ENCODE measurements at places on chromosomes 5 and 9. TPM values are rescaled to one million over a fixed set of nuclear protein-coding genes. Genes with fewer than 3 reads are reported as not detected.

The KCNV2 gene
- polyA plus RNA-seq, result 0.13 TPM

The EXD3 gene
- 13.9 TPM for polyA plus RNA-seq

The NDUFA8 gene
- polyA plus RNA-seq, result 51.7 TPM

DNA sequence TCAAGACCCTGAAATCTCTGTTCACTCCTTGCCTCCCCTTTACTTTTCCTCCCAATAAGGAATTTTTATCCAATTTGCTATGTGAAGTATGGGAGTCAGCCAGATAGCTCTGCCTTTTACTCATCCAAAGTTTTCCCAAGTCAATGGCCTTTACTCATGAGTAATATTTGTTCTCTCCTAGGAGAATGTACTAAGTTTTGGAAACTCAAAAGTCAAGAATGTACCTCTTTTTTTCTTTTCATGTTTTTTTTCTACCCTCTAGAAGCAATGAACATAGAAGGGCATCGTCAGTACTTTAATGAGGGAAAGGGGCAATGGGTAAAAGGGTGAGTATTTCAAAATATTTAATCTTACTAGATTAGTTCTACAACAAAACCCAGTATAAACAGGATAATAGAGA, 140.2 kb upstream of the SGCD start:
- DNase-seq, result no peak

- DNase-seq, result no peak
Observed at GRCh38 chr9:92094655-92095054, 20.6 kb downstream of the SPTLC1 start.

- DNase-seq, result no peak
Observed at GRCh38 chr9:123457583-123457982, 101.6 kb downstream of the CRB2 start.

- DNase-seq, result no peak
Observed at GRCh38 chr5:166772770-166773169, 1518.7 kb upstream of the WWC1 start.

The FOXD4L4 gene
- not detected for polyA plus RNA-seq

- DNase-seq, result peak; percentile 55
Observed at GRCh38 chr5:132506094-132506692, 15.6 kb upstream of the IRF1 start.

DNA sequence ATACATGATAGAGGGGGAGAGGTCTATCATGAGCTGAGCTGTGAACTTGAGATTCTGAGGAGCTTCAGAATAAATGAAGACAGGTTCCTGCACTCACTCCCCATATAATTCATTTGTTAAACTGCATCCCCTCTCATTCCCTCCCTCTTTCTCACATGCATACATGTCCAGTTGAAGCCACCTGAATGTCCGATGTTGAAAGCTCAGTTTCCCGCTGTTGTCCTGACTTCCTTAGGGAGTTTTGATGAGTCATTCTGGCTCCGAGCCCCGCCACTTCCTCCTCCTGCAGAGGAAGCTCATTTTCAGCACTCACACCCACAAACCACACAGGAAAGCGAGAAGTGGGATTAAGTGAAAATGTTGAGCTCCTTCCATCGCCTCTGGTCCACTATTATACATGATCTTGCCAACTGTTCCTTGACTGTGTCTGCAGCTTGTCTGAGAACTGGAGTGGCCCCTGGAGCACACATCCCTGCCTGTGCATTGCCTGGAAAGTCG, 121.2 kb downstream of the CEMIP2 start:
- no peak for DNase-seq

The SPATA31E1 gene
- not detected for polyA plus RNA-seq

The CATSPER3 gene
- 0.95 TPM for polyA plus RNA-seq

DNA sequence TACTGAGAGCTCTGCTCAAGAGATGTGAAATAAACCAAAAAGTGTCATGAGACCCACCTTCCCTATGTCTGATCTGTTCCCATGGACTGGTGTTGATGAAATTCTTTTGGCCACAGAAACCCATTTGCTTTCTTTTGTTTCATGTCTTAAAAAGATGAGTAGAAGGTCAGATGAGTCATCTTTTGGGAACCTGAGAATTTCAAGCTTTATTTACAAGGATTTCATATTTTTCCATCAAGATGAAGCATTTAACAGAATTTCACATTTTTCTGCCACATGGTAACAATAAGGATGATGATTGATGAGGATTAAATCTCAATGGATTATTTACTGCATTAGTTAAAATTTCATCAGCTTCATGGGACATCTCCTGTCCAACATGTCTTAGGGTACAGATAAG, 337.8 kb downstream of the DEPDC1B start:
- no peak for DNase-seq

The NLN gene
- 14.0 TPM for polyA plus RNA-seq

DNA sequence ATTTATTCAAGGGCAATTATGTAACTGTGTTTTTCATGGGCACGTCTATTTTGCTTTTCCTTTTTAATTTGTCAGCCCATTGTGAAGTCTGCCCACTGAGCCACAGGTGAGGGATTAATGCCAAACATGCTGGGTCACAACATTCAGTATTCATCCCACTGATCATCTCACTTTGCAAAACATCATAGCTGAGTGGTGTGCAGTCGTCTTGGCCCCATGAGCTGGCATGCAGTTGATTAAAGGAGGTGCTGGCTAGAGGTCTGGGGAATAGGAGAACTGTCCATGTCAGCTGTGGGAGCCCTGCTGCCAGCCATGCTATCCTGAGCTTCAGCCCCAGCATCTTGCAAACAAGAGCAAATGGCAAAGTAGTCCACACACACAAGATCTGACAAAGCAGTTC, 11.7 kb upstream of the ESM1 start:
- DNase-seq, result no peak

DNA sequence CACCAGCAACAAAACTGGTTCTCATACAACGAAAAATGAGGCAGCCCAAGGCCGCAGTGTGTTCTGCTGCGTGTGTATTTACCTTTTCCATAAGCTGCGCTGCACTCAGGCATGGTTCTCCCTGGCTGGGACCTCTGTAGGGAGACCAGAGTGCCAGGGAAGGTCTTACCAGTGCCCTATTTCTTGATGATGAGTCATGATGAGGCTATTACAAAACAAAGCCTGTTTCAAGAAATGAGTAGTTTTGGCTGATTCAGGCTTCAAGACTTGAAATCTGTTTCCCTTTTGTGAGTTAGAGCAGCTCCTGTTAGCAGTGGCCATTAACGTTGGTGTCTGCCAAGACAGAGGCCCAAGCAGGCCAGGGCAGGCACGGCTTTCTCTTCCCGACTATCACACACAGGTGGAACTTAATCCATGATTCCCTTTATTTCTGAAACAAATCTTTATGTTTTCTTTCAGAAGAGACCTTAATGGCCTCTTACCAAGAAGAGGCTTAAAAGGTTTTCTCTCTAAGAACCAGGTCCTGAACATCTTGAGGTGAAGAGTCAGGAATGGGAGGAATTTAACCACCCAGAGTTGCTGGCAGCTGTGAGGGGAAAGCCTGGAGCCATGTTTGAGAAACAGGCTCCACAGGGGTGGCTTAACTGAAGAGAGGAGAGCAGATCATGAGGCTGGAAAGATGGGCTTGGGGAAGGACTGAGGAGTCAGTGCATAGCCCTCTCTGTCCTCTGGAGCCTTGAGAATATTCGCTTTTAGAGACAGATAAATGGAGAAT, 41.4 kb upstream of the TIFAB start:
- DNase-seq, result no peak

- no peak for DNase-seq
Observed at GRCh38 chr9:121368138-121368522, 1.9 kb downstream of the STOM start.

GRCh38 chr9:107712390-107712789, 222.8 kb upstream of the KLF4 start:
- no peak for DNase-seq

GRCh38 chr5:14197056-14197455, 53.9 kb downstream of the TRIO start:
- no peak for DNase-seq

DNA sequence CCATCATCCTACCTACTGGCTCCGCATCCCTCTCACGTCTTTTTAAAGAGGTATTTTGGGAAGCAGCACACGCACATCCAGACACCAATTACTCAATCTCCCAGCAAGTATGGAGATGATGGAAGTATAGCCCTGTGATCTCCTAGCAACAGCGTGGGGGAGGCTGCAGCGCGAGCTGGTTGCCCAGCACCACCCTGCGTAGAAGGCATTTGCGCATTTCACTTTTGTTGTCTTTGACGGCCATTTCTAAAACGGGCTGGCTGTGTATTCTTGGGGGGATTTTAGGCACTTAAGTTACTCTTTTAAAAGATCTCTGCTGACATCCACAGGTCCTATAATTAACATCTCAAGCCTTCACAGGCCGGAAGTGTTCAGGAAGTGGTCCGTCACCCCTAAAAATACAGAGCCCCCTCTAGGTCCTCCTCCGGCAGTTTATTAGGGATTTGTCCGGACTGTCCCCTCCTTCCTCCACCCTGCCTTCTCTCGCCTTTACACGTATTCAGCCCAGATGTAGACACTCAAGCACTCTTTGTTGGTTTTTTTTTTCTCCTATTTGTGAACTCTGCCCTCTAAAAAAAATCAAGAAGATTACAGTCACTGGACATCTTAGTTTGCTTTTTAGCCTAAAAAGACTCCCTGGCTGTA, 371.4 kb downstream of the NTRK2 start:
- no peak for DNase-seq

The LECT2 gene
- 0.98 TPM for polyA plus RNA-seq

DNA sequence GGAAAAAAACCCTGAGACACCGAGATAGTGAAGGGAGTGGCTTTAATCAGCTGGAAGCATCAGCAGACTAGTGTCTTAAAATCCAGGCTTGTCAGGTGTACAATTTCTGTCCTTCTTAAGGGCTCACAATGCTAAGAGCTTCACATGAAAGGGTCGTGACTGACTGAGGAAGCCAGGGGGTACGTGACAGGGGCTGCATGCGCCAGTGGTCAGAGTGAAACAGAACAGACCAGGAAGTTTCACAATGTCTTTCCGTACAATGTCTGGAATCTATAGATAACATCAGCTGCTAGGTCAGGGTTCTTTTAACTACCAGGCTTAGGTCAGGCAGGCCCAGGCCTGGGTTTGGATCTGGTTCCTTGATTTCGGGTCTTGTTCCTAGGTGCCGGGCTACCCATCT, 253.0 kb downstream of the CDH10 start:
- no peak for DNase-seq

- no peak for DNase-seq
Observed at GRCh38 chr5:143671674-143672569, 140.0 kb upstream of the HMHB1 start.

All from right lung (tissue), 10 donors.